ENCODE measurements at places on chromosomes 12 and 14.

GRCh38 chr14:75794615-75795038 lies 133.6 kb downstream of the TTLL5 start:
- no peak for DNase-seq

DNA sequence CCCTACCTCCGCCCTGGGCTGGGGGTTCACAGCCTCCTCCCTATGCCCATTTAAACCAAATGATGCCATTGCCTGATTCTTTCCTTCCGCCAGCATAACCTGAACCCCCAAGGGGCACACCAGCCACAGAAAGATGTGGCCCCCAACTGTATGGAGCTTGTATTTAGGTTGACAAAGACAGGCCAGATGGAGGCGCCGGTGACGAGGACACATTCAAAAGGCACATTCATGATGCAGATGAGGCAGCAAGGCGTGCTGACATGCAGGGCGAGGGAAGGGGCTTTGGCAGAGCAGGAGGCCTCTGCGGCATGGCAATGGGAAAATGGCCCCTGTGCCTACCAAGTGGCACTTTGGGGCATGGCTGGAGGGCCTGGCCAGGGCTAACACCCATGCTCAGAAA lies 112.2 kb downstream of the RFLNA start:
- no peak for DNase-seq

DNA sequence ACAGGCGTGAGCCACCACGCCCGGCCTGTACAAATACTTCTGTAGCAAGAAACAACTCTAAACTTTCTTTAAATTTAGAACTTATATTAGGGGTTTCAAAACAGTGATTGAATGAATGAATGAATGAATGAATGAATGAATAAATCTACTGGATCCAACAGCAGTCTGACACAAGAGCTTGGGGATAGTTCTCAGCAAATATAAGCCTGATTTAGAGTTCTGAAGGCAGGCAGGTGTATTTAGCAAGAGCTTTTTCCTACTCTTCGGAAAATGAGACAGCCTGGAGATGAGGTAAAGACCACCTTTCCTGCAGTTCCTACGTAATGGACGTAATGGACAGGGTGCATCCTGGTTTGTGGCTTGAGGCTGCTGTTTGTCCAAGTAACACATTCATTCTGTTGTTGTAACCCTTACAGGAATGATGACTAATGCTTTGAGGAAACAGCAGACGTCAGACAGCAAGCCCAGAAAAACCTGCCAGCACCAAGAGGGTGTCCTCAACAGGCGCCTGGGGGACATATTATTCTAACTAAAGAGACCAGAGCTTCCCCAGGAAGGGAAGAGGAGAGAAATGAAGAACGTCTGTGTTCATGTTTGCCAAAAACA lies 277.4 kb upstream of the SOX5 start:
- peak; percentile 20 for DNase-seq

DNA sequence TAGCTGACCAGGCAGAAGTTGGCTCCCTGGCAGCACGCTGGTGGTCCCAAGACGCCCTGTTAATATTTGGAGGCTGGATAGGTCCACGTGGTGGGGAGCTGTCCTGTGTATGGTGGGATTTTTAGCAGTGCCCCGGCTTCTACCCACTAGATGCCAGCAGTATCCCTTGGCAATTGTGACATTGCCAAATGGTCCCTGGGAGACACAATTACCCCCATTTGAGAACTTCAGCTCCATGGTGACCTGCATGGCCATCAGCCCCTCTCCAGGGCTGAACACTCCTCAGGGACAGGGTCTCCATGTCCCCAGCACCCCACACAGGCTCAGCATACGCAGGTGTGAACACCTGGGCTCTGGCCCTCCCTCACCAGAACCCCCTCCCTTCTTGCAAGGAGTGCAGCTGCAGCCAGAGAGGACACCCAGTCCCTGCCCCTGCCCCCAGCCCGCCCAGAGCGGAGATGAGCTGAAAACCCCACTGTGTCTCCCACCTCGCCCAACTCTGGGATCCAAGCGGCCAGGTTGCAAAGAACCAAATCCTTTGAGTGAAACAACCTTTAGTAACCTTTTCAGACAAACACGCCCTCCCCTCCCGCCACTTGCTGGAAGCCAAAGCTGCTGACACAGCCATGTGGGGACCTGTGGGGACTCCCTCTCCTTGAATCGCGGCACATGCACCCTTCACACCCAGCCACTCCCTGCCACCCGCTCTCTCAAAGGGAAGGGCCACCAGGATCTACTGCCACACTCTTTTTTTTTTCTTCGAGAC lies 120.4 kb downstream of the CALM1 start:
- no peak for DNase-seq

- no peak for DNase-seq
These were observed 172.6 kb downstream of the ANO4 start for GRCh38 chr12:100967189-100967588.

GRCh38 chr12:123532019-123532418 lies 1.5 kb downstream of the RILPL1 start:
- peak; percentile 28 for DNase-seq

DNA sequence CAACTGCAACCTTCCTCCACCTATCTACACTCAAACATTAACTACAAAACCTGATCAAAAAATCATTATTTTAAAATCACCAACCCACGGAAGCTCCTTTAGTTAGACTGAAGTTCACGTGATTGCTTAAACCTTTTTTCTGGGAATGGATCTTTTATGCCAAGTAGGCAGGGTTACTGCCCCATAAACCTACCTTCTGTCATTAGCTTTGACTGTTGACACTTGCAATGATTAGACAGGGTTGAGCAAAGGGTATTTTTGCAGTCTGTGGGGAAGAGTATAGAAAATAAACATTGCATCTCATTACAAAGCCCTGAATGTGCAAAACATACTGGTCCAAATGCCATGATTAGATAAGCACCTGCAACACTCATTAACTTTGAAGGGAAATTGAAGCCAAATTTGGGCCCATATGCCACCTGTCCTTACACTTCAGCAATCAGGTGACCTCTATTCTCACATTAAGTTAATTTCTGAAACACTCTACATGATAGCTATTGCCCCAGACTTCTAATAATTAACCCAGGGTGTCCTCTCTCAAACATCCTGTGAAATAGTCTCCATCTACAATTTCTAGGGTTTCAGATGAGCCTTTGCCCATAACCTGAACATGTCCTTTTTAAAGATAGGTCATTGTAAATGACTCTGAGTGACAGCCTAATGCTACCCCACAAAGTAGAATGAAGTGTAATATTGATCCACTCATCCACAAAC lies 156.0 kb upstream of the PLEKHG7 start:
- no peak for DNase-seq

- DNase-seq, result no peak
These were observed 345.8 kb downstream of the VRK1 start for GRCh38 chr14:97143011-97143410.

- DNase-seq, result no peak
These were observed 137.3 kb downstream of the ETV6 start for GRCh38 chr12:11786638-11787365.
